ENCODE measurements at places on chromosomes 6 and 20.

DNA sequence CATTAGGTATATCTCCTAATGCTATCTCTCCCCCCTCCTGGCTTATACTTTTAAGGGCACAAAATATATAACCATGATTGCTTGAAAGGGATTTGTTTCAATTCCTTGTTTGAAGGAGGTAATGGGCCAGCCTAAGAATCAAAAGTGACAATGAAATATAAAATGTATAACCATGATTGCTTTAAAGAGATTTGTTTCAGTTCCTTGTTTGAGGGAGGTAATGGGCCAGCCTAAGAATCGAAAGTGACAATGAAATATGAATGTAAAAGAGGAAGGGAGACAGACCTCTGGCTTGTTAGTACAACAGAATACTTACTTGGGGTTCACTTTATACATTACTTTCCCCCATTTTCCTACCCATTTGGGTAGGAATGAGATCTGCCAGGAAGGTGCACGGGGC, 55.5 kb downstream of the FOXC1 start:
- DNase-seq, result peak; percentile 13

GRCh38 chr6:52417675-52418111, 2.4 kb upstream of the EFHC1 start:
- peak; percentile 61 for DNase-seq

GRCh38 chr20:12391099-12391498, 473.4 kb downstream of the BTBD3 start:
- DNase-seq, result no peak

DNA sequence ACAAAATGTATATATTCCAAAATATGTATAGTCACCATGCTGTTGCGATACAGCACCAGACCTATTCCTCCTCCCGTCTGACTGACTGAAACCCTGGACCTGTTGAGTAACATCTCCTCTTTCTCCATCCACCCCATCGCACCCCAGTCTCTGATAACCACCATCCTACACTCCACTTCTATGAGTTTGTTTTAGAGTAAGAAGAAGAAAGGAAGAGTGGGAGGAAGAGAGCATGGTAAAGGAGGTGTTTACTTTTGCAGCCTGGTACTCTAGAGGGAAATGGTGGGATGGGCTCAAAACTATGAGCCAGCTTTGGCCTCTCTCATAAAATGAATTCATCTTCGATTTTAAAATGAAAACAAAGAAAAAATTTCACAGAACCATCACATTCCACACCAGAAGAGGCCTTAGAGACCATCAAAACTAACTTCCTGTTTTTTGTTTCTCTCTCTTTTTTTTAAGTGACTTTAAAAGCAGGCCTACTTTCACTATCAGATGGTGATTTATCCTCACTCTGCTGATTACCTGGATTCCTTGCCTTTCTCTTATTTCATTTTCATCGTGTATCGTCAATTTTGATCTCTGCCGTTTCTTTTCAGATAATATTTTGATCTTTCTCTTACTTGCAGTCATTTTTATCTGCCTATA, 16.8 kb upstream of the FUCA2 start:
- DNase-seq, result peak; percentile 37

- peak; percentile 56 for DNase-seq
Measured at GRCh38 chr6:69719602-69720193, 77.1 kb downstream of the LMBRD1 start.

DNA sequence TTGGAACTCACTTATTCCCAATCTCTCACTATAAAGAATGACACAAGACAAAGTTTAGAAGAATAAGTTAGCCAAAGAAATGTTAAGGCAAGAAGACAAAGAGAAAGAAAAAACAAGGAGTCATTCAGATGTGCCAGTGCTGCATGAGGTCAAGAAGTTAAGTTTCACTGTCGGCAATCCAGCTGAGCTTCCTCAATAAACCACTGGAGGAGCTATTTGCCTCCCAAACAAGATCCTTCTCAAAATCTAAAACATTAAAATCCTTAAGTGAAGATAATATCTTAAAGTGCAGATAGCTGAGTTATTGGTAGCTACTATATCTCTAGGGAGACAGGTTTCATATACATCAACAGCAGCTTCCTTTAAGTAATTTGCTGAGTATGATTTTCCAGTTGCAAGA, 512.3 kb downstream of the HDGFL1 start:
- no peak for DNase-seq

DNA sequence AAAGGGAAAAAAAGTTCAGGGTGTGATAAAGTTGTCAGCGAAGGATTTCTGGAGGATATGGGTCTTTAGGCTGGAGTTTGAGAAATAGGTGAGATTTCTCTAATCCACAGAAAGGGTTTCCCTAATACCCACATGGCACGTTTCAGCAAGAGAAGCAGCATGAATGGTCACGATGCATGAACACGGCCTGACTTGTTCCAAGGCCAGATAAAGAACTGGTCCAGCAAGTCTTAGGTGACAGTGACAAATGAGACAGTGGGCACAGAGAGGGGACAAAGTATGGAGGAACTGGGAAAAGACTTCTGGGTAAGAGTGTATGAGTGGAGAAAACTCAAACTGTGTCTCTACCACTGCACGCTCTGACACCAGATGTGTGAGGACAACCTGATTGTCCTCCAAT, 262.0 kb upstream of the FOXQ1 start:
- no peak for DNase-seq

GRCh38 chr6:1662534-1662933, 52.8 kb downstream of the FOXC1 start:
- no peak for DNase-seq

DNA sequence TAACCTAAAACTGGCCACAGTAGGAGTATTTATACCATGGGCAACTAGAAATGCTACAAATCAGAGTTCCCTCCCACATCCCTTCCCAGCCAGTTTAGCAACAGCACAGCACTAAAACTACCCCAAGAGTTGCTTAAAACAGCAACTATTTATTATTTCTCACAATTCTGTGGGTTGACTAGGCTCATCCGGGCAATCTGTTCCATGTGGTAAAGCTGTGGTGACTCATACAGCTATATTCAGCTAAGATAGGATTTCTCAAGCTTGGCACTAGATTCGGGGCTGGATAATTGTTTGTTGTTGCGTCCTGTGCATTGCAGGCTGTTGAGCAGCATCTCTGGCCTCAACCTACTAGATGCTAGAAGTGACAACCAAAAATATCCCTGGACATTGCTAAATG, 8.6 kb upstream of the HECA start:
- DNase-seq, result peak; percentile 34

DNA sequence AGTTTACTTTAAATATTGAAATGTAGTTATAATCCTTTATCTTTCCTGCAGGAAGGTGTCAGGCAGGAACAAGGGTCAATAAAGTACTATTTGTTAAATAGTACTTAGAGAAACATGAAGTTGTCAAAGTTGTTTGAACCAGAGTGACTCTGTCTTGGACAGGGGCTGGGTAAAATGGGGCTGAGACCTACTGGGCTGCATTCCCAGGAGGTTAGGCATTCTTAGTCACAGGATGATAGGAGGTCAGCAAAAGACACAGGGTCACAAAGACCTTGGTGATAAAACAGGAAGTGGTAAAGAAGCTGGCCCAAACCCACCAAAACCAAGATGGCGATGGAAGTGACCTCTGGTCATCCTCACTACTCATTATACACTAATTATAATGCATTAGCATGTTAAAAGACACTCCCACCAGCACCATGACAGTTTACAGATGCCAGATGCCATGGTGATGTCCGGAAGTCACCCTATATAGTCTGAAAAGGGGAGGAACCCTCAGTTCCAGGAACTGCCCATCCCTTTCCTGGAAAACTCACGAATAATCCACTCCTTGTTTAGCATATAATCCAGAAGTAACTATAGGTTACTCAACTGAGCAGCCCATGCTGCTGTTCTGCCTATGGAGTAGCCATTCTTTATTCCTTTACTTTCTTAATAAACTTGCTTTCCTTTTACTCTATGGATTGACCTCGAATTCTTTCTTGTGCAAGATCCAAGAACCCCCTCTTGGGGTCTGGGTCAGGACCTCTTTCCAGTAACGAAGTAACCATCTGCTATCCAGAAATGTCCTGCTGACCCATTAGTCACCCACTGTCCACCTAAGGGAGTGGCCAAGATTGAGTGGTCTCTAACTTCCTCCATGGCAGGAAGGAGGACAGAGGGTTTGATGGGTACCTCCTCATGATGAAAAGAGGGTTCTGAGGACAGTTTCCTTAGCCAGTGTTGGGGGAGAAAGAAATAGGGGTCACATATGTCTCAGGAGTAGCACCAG, 19.6 kb downstream of the SLC22A2 start:
- no peak for DNase-seq

DNA sequence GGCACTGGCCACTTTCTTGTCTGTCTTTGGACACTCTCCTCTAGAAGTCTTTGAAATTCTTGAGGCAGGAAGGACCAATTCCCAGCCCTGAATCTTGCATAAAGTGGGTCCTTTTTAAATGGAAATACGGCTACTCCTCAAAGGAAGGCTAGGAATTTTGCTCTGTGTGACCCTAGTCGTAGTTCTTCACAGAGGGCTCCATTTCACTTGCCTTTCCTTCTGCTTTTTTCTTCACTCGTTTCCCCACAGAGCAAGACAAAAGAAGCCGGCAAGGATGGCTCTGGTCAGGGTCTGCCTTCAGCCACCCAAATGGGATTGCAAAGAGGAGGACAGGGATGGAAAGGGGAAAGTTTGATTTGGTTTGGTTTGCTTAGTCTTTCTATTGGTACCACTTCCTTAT, 25.8 kb downstream of the HLA-E start:
- no peak for DNase-seq

GRCh38 chr6:47701363-47701762, 3.0 kb downstream of the ADGRF4 start:
- DNase-seq, result no peak

DNA sequence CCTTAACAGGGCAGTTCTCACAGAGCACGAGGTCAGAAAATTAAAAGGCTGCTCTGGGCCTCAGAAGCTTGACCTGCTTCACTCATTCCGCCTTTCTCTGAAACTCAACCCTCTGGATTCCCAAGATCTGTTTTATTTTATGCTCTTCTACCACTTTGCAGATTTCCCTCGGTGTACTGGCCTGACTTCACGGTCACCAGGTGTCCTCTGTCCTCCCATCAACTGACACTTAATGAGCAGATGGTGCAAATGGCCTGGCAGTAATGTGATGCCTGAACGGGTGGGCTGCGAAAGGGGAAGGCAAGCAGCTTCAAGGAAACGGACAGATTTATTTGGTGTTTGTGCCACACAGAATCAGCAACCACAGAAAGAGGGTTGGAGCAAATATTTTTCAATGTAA, 169.7 kb upstream of the TFAP2D start:
- DNase-seq, result no peak

GRCh38 chr6:56550301-56550700, 92.4 kb downstream of the DST start:
- DNase-seq, result no peak

DNA sequence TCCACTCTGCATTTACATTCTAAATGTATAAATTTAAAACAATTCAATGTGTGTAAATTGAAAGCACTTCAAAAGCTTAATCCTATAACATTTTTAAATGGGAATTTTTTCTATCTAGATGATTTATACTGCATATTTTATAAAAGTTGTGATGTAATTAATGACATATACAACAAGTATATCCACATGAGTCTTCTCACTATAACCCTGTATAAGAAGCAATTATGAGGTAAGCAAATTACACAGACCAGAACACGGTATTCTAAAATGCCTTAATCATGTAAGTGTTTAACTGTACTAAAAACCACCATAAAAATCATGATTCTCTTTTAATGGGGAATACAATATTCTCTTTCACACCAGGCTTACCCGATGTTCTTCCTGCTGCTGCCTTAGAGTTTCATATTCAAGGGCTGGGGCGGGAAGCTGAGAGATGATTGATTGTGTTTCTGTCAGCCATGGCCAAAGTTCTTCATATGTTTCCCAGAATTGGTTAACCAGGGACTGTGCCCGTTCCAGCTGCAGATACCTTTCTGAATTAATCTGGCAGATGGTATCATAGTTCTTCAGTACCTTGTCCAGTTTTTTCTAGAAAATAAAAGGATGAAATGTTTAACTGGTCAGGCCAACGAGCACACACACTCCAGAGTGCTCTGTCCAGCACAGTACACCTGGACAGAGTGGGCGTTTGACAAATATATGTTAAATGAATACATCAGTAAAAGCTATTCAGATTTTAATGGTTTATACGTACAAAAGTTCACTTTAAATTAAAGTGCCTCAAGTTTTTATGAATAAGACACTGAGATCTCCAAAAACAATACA, 127.4 kb downstream of the DST start:
- no peak for DNase-seq

DNA sequence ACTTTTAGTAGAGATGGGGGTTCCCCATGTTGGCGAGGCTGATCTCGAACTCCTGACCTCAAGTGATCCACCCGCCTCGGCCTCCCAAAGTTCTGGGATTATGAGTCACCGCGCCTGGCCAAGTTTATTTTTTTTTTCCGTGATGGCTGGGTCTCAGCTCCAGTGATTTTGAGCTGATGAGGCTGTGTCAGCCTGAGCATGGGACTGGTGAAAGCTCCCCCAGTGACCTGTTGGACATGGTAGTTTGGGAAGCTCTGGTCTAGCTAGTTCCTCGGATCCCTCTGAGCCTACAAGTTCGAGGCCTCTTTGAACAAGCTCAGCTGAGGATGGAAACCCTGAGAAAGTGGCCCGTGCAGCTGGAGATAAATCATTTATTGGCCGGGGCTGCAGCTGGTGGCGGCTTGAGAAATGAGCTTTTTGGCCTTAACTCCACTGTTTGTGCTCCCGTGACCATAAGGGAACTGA, 126.8 kb downstream of the SNX5 start:
- no peak for DNase-seq

GRCh38 chr20:19096843-19097242, 115.6 kb upstream of the SLC24A3 start:
- no peak for DNase-seq

GRCh38 chr20:35238735-35239134, 12.2 kb downstream of the MMP24 start:
- no peak for DNase-seq

- DNase-seq, result peak; percentile 71
Measured at GRCh38 chr6:166633732-166634535, 6.9 kb upstream of the RPS6KA2 start.

GRCh38 chr6:19394687-19395086, 442.5 kb upstream of the ID4 start:
- no peak for DNase-seq

- DNase-seq, result no peak
Measured at GRCh38 chr20:46100988-46101387, 11.2 kb upstream of the NCOA5 start.

DNA sequence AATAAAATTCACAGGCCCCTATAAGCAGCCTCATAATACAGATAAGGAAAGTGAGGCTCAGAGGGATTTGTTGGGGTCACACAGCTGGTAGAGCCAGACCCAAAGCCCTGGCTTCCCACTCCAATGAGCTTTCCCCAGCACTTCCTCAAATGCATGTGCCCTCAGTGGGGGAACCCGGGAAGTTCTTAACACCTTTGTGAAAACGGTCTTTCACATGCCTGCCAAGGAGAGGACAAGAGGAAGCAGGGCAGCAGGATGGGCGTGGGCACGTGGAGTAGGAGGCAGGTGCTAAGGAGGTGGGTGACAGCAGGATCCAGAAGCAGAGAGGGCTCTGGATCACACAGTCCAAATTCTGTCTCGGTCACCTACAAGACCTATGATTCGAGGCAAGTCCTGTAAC, 598 bp downstream of the PI16 start:
- no peak for DNase-seq

GRCh38 chr20:5710551-5710950, 39.6 kb upstream of the SHLD1 start:
- no peak for DNase-seq

- DNase-seq, result no peak
Measured at GRCh38 chr6:127173156-127173940, 54.9 kb downstream of the RSPO3 start.

Measured in hematopoietic multipotent progenitor cell treated with erythropoietin and hydrocortisone succinate and interleukin-3 and kit ligand, for 6 days (in vitro differentiated cells).